ENCODE measurements at places on chromosomes 16 and 17.

DNA sequence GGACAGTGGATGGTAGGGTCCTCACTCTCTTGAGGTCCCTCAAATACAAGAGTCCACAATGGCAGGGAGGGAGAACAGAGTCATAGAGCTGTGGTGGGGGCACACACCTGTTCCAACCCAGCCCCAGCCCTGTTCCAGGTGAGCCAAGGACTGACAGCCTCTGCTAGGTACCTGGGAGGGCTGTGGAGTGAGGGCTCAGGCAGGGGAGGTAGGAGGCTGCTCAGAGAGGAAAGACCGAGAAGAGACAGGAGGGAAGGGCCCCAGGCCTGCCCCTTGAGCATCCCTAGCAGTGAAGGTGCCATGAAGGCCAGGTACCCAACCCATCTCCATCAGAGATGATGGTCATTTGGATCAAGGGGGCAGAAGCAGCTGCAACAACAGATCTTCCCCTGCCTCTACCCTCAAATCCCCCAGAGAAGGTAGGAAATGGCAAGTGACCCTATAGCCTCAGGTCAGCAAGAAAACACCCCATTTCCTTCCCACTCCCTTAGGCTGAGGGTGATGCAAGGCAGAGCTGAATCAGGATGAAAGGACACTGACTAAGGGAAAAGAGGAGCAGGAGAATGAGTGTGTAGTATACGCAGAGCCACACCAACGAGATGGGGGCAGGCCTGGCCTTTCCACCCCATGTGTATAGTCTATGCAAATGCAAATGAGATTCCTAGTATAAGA, 28.6 kb downstream of the CD300LG start:
- no peak for DNase-seq

GRCh38 chr16:14509055-14509454, 121.0 kb downstream of the PARN start:
- DNase-seq, result no peak

GRCh38 chr16:10511829-10512228, 68.6 kb downstream of the EMP2 start:
- no peak for DNase-seq

- DNase-seq, result no peak
Observed at GRCh38 chr16:26644912-26645543, 421.7 kb upstream of the C16orf82 start.

GRCh38 chr17:6969323-6969726, 26.5 kb upstream of the ALOX12 start:
- no peak for DNase-seq

- DNase-seq, result no peak
Observed at GRCh38 chr17:17750881-17751280, 69.6 kb downstream of the RAI1 start.

DNA sequence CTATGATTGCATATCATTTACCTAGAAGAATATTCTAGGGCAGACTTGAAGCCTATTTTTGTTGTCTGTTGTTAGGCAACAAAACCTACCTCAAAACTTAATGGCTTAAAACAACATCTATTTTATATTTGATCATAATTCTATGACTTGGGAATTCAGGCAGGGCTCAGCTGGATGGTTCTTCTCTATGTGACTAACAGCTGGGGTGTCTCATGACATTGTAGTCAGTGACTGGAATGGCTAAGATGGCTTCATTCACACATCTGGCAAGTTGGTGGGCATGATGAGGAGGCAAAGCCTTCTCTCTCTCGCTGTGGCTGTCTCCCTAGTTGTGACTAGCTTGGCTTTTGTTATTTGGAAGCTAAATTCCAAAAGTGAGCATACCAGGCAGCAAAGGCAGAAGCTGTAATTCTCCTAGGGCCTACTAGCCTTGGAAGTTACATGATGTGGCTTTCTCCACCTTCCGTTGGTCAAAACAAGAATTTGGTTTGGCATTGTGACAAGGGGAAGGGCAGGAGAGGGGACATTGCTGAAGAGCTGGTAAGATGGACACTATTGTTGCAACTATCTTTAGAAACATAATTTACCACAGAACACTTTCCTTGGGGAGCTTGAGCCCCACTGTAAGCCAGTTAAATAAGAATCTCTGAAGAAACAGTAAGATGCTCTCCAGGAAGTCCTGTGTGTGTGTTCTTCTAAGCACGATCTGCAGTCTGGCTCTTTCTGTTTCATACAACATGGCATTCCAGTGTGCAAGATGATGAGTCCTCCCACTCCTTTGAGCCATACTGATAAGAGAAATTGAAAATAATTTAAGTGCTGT, 39.4 kb downstream of the ZNRF1 start:
- no peak for DNase-seq

GRCh38 chr16:119295-119694, 19.2 kb downstream of the NPRL3 start:
- no peak for DNase-seq

DNA sequence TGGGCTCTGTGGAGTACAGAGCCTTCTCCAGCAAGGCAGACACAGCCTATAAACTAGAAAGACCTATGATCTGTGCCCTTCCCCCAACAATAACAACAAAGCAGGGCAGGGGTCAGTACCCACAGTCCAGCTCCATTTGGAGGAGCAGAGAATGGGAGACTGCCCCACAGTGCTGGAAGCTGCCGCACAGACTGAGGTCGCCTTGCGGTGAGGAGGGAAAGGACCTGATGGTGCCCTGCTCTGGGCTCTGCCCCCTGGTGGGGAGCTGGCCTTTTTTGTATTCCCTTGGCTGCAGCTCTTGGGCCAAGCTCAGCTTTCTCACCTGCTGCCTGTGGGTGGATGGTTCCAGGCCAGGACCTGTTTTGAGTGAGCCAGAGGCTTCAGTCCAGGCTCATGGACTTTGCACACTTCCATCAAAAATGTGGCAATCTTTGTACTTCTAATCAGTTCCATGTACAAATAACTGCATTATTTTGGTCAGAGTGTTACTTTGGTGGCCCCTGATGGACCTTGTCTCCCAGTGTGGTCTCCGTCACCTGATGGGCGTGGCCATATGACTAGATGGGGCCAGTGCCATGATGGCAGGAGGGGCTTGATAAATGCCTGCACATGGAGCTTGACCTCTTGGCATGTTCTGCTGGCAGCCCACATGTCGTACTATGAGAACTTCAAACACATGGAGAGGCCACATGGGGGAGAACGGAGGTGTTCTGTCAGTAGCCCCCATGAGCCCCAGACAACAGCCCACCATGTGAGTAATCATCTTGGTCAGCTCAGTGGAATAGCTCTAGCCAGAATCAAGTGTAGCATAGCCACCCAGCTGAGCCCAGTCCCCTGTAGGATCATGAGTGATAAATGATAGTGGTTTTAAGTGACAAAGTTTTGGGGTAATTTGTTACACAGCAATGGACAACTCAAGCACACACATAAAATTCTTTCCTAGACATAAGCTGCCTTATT, 24.2 kb downstream of the B9D1 start:
- DNase-seq, result no peak

DNA sequence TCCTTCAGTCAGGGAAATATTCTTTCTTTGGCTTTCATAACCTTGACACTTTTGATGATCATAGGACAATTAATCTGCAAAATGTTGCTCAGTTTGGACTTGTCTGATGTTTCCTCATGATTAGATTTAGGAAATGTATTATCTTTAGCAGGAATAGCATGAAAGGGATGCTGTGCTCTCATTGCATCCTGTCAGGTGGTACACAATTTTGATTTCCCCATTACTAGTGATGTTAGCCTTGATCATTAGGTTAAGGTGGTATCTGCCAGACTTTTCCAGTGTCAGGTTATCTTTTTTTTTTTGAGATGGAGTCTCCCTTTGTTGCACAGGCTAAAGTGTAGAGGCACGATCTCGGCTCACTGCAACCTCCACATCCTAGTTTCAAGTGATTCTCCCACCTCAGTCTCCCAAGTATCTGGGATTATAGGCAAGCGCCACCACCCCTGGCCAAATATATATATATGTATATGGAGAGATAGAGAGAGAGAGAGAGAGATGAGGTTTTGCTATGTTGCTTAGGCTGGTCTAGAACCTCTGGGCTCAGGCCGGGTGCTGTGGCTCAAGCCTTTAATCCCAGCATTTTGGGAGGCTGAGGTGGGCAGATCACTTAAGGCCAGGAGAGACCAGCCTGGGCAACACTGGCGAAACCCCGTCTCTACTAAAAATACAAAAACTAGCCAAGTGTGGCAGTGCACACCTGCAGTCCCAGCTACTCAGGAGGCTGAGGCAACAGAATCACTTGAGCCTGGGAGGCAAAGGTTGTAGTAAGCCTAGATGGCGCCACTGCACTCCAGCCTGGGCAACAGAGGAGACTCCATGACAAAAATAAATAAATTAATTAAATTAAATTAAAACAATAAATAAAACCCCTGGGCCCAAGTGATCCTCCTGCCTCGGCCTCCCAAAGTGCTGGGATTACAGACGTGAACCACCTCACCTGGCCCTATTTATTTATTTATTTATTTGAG, 15.8 kb upstream of the CAVIN1 start:
- DNase-seq, result no peak

DNA sequence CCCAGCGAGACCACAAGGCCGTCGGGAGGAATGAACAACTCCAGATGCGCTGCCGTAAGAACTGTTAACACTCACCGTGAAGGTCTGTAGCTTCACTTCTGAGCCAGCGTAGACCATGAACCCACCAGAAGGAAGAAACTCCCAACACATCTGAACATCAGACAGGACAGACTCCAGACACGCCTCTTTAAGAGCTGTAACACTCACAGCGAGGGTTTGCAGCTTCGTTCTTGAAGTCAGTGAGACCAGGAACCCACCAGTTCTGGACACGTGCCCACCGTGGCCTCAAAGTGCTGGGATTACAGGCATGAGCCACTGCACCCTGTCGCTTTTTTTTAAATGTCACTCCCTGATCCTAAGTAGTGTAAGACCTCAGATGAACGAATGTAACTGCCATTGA, 17.3 kb downstream of the KPNA2 start:
- no peak for DNase-seq

DNA sequence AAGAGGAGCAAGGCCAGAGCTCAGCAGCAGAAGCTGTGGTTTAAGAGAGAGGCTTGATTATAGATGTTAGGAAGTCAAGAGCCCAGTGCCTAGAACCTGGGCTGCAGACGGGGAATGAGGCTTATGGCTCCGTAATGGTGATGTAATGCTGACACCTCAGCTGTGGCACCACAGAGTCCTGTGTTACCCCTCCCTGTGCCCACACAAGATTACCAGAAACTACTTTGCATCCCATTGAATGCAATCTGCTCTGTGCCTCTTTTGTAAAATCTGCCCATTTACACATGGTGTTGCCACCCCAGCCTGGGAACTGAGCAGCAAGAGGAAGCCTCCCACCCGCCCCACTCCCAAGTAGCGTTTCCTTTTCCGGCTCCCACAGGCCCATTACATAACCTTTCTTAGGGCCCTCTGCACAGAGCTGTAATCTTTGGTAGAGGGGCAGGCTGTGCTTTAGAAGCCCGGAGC, 57.0 kb downstream of the PITPNC1 start:
- DNase-seq, result no peak

GRCh38 chr16:11629071-11630030, 38.9 kb upstream of the SNN start:
- no peak for DNase-seq

Data from NCI-H2081 (cell line).